ENCODE measurements at places on chromosomes 3 and 15. TPM values are rescaled to one million over a fixed set of nuclear protein-coding genes. Genes with fewer than 3 reads are reported as not detected.

GRCh38 chr3:66898155-66898554, 100.0 kb upstream of the KBTBD8 start:
- no peak for DNase-seq
- no peaks in the 10 kb centered on the region for H3K27me3 ChIP-seq
- H3K36me3 ChIP-seq, result no peaks in the 10 kb centered on the region
- H3K27ac ChIP-seq, result no peak overlapping the region
- no peak overlapping the region for H3K4me3 ChIP-seq

GRCh38 chr3:139460076-139460475, 16.2 kb downstream of the RBP2 start:
- H3K4me1 ChIP-seq, result no peaks in the 10 kb centered on the region
- no peaks in the 10 kb centered on the region for H3K36me3 ChIP-seq
- DNase-seq, result no peak
- H3K27me3 ChIP-seq, result no peaks in the 10 kb centered on the region
- no peak overlapping the region for H3K4me3 ChIP-seq
- H3K27ac ChIP-seq, result no peak overlapping the region

GRCh38 chr3:127206611-127207516, 13.9 kb downstream of the PRR23E start:
- DNase-seq, result no peak
- no peak overlapping the region for H3K4me3 ChIP-seq
- peak overlapping the region; percentile 56 for H3K27ac ChIP-seq
- no peaks in the 10 kb centered on the region for H3K27me3 ChIP-seq
- H3K4me1 ChIP-seq, result no peaks in the 10 kb centered on the region
- no peaks in the 10 kb centered on the region for H3K36me3 ChIP-seq

GRCh38 chr15:66294932-66295235, 1.5 kb downstream of the DIS3L start:
- peak overlapping the region; percentile 81 for H3K4me3 ChIP-seq
- H3K36me3 ChIP-seq, result peaks cover 13% of the 10 kb centered on the region
- H3K27me3 ChIP-seq, result no peaks in the 10 kb centered on the region
- peaks cover 29% of the 10 kb centered on the region for H3K4me1 ChIP-seq
- no peak for DNase-seq

Gene RLBP1
- total RNA-seq, result not detected

DNA sequence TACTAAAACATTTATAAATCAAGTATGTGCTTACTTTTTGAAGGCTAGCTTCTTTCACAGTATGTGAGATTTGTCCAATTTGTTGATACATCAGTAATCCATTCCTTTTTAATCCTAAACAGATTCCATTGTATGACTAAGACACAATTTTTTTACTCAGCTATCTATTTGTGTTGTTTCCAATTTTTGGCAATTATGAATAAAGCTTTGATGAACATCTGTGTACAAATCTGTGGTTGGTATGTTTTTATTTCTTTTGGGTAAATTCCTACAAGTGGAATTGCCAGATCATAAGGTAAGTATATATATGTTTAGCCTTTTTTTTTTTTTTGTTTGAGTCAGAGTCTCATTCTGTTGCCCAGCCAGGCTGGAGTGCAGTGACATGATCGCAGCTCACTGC, 56.2 kb upstream of the VEPH1 start:
- DNase-seq, result no peak
- no peak overlapping the region for H3K4me3 ChIP-seq
- no peaks in the 10 kb centered on the region for H3K4me1 ChIP-seq

- no peak for DNase-seq
- H3K27ac ChIP-seq, result no peak overlapping the region
- peaks cover 32% of the 10 kb centered on the region for H3K4me1 ChIP-seq
- H3K27me3 ChIP-seq, result no peaks in the 10 kb centered on the region
- no peak overlapping the region for H3K4me3 ChIP-seq
These were observed 7.4 kb downstream of the GOLM2 start for GRCh38 chr15:44295750-44296431.

DNA sequence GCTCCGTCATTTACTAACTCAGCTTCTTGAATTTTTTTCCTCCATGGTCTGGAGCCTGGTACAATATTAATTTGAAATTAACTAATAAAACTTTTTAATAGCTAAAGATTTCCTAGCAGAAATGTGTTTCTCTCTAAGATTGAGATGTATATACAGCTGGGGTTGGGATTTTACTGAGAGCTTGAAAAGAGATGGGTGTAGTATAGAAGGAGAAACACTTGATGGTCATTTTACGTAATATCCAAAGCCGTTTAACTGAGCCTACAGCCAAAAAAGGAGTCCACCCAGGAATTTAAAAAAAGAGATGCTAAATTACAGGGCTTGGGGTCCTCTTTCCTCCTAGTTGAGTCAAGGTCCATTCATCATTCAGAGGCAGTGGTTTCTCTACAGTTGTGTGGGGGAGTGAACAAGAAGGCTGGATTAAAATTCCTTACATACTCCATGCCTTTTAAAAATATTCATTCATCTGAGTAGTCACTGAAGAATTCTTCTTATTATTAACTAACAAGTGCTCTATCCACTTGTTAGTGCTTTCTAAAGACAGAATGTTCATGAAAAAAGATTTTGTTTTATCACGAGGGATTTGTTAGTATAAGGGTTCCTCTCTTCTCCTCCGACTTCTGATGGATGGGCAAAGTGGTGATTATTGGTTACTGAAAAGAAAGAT, 255.3 kb upstream of the IL12A start:
- H3K4me1 ChIP-seq, result peaks cover 17% of the 10 kb centered on the region
- no peak for DNase-seq
- H3K4me3 ChIP-seq, result peak overlapping the region; percentile 30
- no peaks in the 10 kb centered on the region for H3K27me3 ChIP-seq
- no peaks in the 10 kb centered on the region for H3K36me3 ChIP-seq

Gene CYP1A1
- 0.38 TPM for total RNA-seq

DNA sequence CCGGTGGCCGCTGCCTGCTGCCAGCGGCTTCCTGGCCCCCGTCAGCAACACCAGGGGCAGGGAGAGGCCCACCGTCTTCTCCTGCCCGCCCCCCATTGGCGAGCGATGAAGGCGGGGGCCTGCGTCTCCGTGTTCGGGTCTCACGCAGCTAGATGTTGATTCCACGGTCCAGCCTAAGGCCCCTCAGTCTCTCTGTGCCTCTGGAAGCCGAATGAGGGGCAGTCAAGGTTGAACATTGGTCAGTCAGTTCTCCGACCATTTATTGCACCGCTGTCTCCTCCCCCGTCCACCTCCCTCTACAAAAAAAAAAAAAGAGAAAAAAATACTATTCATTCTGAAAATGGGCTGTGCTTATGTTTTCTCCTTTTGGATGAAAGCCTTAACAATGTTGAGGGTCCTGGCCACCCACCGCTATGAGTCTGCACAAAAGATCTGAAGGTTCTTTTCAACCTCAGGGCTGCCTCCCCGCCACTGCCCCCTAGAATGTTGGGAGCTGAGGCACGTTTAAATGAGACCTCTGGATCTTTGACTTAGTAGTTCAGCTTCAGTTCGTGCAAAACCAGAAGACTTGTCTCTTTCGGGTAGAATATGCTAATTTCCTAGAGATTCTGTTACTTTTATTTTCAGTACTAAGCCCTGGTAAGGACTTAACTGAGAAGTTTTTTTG, 736 bp downstream of the IREB2 start:
- H3K27ac ChIP-seq, result peak overlapping the region; percentile 94
- peaks cover 40% of the 10 kb centered on the region for H3K36me3 ChIP-seq

Gene GHSR
- not detected for total RNA-seq

Gene OXTR
- total RNA-seq, result 0.50 TPM

DNA sequence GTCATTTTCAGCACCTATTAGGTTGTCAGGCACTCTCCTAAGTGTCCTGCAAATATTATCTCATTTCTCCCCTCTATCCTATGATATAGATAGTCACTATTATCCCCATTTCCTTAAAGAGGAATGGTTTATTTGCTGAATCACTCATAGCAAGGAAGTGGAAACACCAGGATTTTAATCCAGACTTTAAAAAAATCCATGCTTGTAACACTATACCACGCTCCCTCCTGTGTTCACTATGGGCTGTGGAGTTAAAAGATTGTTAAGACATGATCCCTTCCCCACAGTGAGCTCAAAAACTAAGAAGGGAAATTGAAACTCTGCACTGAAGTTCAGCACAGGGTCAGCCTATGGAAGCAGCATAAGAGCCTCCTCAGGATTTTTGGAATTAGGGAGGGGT, 60.2 kb downstream of the TMEM39A start:
- peaks cover 96% of the 10 kb centered on the region for H3K36me3 ChIP-seq
- no peak overlapping the region for H3K4me3 ChIP-seq
- no peak for DNase-seq
- no peak overlapping the region for H3K27ac ChIP-seq
- no peaks in the 10 kb centered on the region for H3K4me1 ChIP-seq

DNA sequence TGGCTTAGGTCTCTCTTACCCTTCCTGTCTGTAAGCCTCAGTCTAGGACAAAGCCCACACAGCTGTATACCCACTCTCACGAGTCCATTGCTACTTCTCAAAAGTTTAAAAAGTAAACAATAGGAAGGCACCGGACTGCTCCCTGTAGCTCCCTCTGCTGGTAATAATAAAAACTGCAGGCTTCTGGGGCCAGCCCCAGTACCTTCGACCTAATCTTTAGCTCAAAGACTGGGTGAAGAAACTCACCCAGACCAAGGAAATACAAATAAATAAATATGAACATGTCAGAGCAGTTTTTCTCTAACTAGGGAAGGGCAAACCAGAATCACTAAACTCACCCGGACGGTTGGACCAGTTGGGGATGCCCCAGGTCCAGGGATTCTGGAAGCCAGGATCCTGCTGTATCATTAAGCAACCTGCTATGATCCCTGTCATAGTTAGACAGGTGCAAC, 5.0 kb downstream of the FAM219B start:
- peaks cover 72% of the 10 kb centered on the region for H3K36me3 ChIP-seq
- peaks cover 36% of the 10 kb centered on the region for H3K4me1 ChIP-seq
- no peaks in the 10 kb centered on the region for H3K27me3 ChIP-seq
- peak overlapping the region; percentile 8 for H3K27ac ChIP-seq
